Ovary (tissue), 10 donors: ENCODE measurements at places on chromosomes 13 and 19. TPM values are rescaled to one million over a fixed set of nuclear protein-coding genes. Genes with fewer than 3 reads are reported as not detected.

Gene MATK
- polyA plus RNA-seq = 0.44 TPM

Gene PLPPR3
- 0.18 TPM for polyA plus RNA-seq

Gene PRKD2
- 29.7 TPM for polyA plus RNA-seq

Gene GAS6
- 44.9 TPM for polyA plus RNA-seq

Gene ZNF304
- polyA plus RNA-seq = 12.5 TPM
